ENCODE measurements at places on chromosomes 12 and 14.

- no peak for DNase-seq
Measured at GRCh38 chr14:29648045-29648444, 279.6 kb downstream of the PRKD1 start.

GRCh38 chr12:41701943-41702601, 442.6 kb downstream of the GXYLT1 start:
- no peak for DNase-seq

DNA sequence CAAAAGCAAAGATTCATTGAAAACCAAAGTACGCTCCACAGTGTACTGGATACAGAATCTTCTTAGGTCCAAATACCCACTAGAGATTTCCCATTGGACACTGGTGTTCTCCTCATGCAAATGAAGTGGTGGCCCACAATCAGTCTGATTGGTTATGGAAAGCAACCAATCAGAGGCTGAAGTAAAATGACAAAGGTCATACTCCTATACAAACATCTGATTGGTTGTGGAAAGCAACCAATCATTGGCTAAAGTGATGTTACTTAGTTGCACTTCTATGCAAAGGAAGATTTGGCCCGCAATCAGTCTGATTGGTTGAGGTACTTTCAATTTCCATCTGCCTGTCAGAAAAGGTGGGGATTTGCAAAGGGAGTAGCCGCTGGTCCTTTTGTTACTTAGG, 1.3 kb upstream of the WASHC3 start:
- DNase-seq = no peak

DNA sequence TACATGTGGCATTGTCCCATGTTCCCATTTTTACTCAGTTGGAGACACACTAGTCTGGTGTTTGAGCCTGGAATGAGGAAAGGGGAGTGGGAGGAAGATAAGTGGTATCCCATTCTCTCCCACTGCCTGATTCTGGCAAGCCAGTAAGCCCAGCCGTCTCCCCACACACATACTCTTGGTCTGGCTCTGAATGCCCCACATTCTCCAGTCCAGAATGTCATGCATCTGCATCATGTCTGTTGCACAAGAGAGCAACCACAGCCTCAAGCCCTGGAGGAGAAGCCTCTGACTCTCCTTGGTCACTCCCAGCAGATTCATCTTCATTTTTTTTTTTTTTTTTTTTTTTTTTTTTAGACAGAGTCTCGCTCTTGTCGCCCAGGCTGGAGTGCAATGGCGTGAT, 48.0 kb downstream of the DRAM1 start:
- DNase-seq = no peak

DNA sequence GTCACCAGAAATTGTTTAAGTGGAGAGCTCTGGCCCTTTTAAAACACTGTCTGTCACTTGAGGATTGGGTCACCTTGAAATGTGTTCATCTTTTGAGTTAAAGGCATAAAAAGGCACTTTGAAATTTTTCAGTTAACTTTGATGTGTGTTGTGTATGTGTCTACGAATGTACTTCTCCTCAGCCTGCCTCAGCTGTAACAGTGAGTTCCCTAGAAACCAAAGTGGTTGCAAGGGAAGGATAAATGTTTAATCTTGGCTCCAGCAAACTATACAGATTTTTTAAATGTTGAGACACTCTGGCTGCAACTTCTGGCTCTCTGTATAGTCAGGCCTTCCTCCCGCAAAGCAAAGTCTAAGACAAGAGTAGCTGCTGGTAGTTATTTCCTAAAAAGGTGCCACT, 8.3 kb downstream of the DERA start:
- no peak for DNase-seq

GRCh38 chr14:32513571-32514009, 184.5 kb downstream of the AKAP6 start:
- no peak for DNase-seq

GRCh38 chr12:32688786-32689185, 9.7 kb downstream of the DNM1L start:
- DNase-seq = no peak

DNA sequence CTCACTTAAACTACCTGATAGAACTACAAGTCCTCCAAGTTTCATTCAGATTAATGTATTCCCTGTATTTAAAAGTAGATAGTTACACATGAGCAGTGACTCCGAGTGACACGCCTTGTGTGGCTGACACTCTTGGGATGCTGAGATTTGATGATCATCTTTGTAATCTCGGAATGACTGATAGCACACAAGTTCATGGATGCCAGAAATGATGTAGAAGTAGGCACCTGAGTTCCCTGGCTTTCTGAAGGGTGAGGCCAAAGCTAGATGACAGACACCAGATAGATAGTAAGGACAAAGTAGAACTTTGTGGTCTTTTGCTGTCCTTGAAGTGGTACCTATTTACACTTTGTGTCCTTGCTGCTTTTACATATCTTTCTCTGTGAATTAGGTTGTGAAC, 491.2 kb downstream of the PCNX1 start:
- no peak for DNase-seq

DNA sequence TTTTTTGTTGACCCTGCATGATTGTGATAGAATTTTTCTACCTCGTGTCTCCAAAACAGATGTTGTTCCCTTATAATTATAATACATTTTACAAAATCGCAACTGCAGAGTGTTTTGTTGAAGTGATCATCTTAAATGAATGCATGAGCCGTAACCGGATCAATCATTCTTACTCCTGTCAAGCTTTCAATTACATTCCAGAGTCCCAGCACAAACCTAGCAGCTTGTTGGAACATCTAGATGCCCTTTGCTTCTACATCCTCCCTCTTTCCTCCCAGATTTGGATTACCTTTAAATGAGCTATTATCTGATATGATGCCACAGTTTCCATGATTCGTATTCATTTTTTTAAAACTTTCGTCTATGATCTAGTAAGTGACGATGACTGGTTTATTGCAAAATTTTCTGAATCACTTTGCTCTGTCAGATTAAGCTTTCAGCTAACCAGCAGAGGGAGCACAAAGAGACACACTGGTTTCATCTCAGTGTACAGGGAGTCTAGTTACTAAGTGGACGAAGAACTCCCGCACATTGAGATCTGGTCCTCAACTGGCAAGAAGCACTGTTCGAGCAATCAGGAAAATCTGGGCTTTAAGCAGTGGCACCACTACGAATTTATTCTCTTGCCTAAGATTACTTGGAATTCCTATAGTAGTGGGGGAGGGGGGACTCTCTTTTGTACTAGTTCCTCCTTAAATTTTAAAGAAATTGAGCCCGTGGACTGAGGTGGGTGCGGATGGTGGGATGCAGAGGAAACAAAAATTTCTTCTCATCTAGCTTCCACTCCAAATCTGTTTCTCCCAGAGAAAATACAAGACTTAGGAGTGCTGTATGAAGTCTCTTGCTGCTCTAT, 40.9 kb downstream of the TSHR start:
- peak; percentile 78 for DNase-seq

- no peak for DNase-seq
Measured at GRCh38 chr12:114656906-114657596, 26.9 kb downstream of the TBX3 start.

GRCh38 chr12:102298022-102298421, 100.4 kb upstream of the PMCH start:
- no peak for DNase-seq
